ENCODE measurements at places on chromosomes 2 and 18.

DNA sequence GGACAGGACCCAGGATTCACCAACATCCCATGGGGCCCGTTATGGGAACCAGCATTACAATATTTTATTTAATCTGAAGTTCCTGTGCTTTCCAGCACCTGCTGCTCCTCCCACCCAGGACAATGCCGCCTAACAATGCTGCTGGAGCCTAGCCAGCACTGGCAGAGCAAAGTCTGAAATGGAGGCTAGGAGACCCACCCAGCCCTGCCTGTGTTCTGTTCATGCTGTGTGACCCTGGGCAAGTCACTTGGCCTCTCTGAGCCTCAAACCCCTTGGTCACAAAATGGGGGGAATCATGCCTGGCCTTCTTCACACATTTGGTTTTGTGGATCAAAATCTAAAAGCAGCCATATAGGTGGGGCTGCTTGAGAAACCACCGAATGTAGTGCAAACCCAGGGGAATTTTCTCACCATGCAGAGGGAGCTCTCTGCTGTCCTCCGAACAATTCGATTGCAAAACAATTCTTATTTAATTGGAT is 38.5 kb upstream of the ODC1 start:
- DNase-seq, result no peak

GRCh38 chr2:1492711-1493430 is 79.6 kb downstream of the TPO start:
- no peak for DNase-seq

DNA sequence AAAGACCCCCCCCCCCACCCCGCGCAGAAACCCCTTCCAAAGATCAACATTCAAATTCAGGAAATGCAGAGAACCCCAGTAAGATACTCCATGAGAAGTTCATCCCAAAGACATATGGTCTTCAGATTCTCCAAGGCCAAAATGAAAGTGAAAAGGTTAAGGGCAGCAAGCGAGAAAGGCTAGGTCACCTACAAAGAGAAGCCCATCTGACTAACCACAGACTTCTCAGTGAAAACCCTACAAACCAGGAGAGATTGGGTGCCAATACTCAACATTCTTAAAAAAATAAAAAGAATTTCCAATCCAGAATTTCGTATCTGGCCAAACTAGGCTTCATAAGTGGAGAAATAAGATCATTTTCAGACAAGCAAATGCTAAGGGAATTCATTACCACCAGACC is 175.2 kb downstream of the RND3 start:
- no peak for DNase-seq

DNA sequence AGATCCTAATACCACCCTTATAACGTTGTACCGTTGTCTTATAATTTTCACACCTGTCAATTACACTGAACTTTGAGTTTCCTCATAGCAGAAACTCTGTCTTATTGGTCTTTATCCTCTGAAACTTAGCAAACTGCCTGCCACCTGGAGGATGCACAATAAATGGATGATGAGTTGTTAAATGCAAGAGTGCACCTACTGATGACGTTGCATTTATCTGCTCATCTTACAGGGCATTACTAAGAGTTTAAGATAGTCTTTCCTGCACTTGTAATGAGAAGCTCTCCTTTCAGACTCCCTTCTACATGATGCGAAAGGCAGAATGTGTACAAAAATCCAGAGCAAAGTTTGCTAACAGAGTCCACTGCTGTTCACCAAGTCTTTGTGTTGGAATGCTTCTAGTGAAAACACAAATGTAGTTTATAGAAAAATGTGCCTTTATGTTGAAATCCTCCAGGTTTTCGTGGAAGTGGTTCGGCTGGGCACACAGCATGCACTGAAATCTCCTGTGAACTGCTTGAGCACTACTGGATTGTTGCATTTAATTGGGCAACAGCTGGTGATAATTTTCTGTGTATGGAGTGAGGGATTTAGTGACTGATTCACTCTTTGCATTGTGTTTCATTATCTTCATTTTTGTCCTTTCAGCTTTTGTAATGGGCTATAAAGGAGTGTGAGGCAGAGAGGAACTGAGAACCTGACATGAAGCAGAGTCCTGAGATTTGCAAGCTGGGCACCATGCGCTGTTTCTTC is 665.8 kb upstream of the ID2 start:
- no peak for DNase-seq

GRCh38 chr2:123732563-123732962 is 292.5 kb upstream of the CNTNAP5 start:
- DNase-seq, result no peak

- no peak for DNase-seq
These were observed 8.4 kb upstream of the MEIS1 start for GRCh38 chr2:66426244-66427111.

- DNase-seq, result no peak
These were observed 158.6 kb upstream of the LTBP1 start for GRCh38 chr2:32788114-32788513.

DNA sequence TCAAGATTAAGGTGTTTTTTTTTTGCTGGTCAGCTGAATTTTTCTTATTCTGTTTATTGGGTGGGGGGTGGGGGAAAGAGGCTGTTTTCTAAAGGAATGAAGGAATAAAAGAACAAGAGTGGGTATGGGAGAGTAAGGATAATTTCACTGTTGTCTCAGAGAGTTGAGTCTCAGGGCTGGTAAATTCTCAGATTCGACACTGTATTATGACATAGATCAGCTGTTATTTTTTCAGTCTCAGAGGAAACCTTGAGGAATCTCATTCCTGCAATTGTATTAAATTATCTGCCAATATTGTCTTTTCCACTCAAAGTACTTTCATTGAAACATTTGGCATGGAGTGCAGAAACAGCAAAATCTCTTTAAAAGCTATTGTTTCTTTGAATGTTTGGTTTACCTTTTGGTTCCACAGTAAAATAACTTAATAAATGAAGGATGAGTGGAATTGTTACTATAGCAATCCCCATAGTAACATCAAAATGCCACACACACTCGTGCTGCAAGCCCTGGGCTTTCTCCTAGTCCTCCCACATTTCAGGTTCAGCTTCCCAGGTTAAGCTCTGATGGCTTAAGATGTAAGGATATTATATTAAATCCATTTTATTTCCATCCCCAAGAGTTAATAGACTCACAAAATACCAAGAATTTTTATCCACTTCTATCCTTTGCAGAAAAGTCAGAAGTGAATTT is 478.7 kb upstream of the TCF4 start:
- DNase-seq, result no peak

DNA sequence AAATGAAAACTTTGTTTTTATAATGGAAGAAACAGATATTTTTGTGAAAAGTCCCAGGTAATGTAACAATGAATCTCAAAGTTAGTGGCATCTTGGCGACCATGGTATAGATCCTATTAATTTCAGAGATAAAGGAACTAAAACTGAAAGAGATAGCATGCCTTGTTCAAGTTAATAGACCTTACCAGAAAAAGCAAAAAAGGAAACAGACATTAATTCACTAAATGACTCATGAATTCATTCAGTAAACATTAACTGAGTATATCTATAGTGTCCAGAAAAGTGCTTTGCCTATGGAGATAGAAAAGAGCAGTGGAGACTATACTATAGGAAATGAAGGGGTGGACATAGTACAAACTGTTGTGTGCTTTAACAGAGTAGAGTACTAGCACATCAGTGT is 763.3 kb downstream of the TRIB2 start:
- DNase-seq, result no peak

DNA sequence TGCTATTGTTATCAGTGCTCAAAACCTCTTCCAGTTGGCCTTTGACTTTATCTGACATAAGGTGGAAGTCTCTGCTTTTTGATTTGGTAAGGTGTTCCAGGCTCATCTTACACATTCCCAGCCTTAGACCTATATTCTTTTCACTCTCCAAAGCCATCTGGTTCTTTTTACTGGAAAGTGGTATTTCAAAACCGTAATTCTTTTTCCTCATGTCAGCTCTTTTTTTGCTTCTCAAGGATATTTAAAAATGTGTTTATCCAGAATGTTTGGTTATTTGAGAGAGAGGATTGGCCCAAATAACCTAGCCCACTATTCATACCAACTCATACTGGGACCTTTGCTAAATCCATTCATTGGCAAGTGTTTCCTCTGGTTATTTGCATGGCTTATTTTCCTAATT is 411.2 kb upstream of the PIK3C3 start:
- no peak for DNase-seq

- no peak for DNase-seq
These were observed 98.6 kb downstream of the CALCRL start for GRCh38 chr2:187349326-187349944.

DNA sequence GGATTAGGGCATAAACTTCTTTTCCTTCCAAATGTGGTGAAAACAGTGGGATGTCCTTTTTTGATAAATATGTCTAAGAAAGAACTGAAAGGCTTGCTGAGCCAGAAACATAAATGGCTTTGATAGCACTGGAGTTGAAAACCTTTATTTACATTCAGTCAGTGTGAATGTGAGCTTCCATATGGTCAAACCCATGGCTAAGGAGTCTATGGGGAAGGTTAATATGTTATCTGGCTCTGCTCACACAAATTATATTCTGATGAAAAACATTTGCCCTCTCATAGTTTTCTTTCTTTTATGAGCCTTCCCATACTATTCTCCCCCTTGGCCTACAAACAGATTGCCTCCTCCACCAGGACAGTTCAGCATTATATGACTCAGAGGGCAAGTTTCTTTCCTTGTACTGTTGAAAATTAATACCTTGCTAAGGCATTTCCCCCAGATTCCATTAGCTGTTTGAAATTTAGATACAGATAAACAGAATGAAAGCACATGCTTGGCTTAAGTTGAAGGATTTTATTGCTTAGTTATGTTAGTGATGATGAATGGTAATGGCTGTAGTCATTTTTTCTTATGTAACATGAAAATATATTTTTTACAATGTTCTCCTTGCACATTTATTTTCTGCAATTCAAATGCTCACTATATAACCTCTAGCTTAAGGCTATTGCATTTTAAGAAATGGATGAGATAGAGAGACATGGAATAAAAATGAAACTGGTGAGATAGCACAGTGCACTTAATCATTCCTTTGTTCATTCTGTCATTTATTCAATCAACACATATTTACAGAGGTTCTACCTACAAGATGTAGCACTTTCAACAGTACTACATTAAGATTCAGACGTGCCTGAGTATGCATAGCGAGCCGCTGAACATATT is 544.1 kb downstream of the LRRTM4 start:
- DNase-seq, result no peak

DNA sequence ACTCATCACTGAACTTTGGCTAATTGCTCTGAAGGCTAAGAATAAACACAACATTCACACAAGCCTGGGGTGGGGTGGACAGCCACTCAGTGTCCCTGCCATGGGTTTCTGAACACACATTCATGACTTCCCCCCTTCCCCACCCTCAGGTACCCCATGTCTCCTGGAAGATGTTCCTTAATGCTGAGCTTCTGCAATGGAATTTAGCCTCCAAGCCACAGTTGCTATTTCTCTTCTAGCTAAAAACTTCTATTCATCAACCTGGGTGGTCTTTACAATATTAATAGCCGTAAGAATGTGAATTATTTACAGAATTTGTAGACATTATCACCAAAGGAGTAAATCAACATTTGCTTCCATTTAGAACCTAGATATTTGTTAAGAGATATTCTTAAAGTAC is 175.1 kb downstream of the ACKR3 start:
- DNase-seq, result no peak

- DNase-seq, result no peak
These were observed 30.7 kb upstream of the CALCRL start for GRCh38 chr2:187478719-187479118.
